Thoracic aorta (tissue), 2 donors: ENCODE measurements at places on chromosomes 1 and 21. TPM values are rescaled to one million over a fixed set of nuclear protein-coding genes. Genes with fewer than 3 reads are reported as not detected.

The SLC30A10 gene
- total RNA-seq: not detected

The CD1C gene
- not detected for total RNA-seq

The SEC16B gene
- 4.2 TPM for total RNA-seq

The NEGR1 gene
- total RNA-seq: 14.4 TPM

The ATAD3C gene
- not detected for total RNA-seq

The FAM177B gene
- not detected for total RNA-seq

The LINGO4 gene
- not detected for total RNA-seq

The OR2G6 gene
- total RNA-seq: not detected
